ENCODE measurements at places on chromosomes 12 and 14.

- no peak for DNase-seq
Measured at GRCh38 chr12:113891739-113892520, 74.2 kb downstream of the RBM19 start.

- DNase-seq: no peak
Measured at GRCh38 chr12:52796839-52797528, 1.1 kb upstream of the KRT3 start.

DNA sequence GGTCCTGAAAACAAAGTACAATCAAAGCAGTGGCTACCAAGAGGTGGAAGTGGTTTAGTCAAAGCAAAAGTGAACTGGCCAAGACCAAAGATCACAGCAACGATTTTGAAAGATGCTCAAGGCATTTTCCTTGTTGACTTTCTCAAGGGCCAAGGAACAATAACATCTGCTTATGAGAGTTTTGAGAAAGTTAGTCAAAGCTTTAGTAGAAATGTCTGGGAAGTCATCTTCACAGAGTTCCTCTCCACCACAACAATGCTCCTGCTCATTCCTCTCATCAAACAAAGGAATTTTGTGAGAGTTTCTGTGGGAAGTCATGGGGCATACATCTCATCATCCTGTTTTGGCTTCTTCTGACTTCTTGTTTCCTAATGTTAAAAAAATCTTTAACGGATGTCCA is 80.1 kb downstream of the PLEKHA5 start:
- no peak for DNase-seq

- DNase-seq: no peak
Measured at GRCh38 chr14:86798330-86798729, 1194.7 kb downstream of the GALC start.

DNA sequence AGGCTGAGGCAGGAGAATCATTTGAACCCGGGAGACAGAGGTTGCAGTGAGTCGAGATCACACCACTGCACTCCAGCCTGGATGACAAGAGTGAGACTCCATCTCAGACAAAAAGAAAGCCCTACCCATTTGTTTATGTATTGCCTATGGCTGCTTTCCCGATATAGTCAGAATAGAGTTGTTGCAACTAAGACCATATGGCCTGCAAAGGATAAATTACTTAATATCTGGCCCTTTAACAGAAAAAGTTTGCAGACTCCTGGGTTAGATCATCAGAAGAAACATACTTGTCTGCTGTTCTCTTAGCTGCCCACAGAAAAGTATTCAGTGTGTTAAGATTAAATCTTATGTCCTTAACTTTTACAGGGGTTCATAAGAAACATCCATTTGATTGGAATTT is 122.4 kb upstream of the VASH1 start:
- DNase-seq: no peak

- no peak for DNase-seq
Measured at GRCh38 chr12:57887631-57888408, 41.3 kb upstream of the CTDSP2 start.

- no peak for DNase-seq
Measured at GRCh38 chr14:97411938-97412612, 614.9 kb downstream of the VRK1 start.

DNA sequence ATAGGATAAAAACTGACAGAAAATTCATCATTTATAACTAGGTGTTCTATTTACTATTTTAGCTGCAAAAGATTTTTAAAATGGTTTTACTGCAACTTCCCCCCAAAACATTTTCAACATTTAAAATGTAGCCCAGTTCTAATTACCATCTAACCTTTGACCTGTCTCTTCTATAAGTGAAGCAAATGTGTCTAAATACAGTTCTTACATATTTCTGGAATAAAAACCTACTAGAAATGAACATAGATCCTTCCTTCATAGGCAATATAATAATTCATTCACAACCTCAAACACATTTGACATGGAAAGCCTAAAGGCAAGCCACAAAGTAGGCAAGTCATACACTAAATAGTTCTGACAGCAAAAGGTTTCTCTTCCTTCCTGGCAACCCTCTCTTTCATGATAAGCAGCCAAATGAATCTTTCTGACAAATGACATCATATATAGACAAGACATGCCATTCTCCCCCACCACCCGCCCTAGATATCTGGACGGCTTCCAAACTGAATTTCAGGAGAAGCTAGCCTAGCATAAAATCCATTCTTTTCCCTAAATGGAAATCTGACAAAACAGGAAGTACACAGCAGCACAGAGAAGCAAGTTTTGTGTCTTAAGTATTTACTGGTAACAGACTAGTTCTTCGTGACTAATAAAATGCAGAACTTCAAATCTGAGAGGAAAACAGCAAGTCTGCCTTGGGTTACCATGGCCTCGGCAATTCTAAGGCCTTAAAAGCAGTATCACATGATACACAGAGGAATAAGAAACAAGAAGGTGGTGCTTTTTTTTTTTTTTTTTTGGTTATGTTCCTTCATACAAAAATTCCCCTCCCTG is 17.2 kb upstream of the ARID4A start:
- peak; percentile 66 for DNase-seq

DNA sequence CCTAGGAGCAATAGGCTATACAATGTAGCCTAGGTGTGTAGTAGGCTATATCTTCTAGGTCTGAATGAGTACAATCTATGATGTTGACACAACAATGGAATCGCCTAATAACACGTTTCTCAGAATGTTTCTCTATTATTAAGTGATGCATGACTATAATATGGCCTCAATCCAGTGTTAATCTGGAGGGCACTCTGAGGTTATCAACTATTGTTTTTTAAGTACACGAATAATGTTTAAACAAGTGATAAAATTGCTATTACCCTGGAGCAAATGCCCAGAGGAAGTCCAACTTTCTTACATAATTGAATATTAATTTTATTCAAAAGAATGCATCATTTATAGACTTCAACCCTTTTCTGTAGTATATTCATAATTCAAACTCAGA is 16.4 kb upstream of the CNIH1 start:
- DNase-seq: no peak

DNA sequence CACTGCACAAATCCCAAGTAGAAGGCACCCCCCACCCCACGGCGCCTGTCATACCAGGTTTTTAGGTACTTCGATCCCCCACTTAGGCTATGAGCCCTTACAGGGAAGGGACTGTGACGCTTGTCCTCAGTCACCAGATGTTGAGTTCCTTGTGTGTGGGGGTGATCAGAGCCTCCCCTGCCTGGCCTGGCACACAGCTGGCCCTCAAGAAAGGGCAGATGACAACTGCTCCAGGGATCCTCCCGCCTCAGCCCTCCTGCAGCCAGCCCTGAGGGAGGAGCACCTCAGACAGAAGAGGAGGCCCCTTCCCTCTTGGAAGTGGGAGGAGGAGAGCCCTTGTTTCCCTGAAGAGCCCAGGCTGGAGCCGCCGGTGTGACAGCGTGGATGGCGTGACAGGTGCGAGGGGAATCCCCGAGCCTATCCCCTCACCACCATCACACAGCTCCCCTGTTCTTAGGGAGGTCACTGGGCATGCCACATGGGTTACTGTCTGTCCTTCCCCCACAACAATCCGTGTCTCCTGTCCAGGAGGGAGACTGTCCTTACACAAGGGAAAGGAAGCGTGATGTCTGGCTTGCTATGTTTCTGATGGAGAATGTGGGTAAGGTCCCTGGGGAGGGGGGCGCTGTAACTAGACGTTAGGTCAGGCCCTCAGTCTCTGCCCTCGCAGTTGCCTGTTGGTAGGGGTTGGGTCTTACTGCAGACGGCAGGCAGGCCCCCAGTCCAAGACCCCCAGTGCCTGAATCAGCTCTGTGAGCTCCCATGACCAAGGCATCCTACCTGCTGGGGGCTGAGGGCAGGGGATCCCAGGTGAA is 31.4 kb downstream of the P2RX4 start:
- no peak for DNase-seq

GRCh38 chr14:54489318-54489683 is 521 bp upstream of the GMFB start:
- no peak for DNase-seq

- no peak for DNase-seq
Measured at GRCh38 chr12:22971701-22972191, 346.8 kb downstream of the ETNK1 start.

GRCh38 chr12:93573552-93574223 is 1.2 kb downstream of the SOCS2 start:
- DNase-seq: peak; percentile 45

DNA sequence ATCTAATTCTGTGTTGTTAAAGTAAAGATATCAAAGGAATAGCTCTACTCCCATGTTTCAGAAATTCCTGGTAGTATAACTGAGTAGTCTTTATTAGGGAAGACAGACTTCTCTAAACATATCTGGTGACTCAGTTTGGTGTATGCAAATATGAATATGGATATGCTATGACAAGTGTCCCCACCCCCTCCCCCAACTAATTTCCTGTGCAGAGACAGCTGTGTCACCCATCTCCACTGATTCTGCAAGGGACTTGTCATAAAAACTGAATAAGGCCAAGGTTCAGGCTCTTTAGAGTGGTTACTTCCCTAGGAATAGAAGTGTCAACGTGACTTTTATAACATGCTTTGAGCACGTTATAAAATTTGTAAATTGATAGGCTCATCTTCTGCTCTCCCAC is 429.1 kb downstream of the DAD1 start:
- DNase-seq: peak; percentile 28

DNA sequence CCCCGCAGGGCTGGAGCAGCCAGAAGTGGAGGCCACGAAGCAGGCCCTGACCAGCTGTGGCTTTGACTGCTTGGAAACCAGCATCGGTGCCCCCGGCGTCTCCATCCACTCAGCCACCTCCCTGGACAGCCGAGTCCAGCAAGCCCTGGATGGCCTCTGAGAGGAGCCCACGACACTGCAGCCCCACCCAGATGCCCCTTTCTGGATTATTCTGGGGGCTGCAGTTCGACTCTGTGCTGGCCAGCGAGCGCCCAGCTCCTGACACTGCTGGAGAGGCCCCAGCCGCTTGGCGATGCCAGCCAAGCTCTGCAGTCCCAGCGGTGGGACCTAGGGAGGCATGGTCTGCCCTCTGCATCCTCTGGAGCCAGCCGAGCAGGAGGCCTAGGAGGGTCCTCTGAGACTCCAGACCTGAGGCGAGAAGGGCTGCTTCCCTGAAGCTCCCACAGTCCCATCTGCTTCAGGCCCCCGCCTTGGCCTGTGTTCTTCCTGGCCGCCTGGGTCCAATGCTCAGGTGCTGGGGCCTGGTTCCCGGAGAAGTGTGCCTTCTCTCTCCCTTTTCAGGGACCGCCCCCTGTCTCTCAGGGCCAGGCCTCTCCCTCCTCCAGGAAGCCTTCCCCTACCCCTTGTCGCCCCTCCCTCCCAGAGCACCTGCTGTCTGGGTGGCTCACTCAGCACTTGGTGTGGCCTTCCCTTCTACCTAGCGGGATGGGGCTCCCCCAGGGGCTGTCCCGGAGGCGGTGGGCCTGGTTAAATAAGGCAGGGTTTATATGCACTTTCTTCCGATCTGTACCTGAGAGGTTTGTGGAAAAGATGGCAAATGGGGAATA is 23.0 kb downstream of the MVK start:
- peak; percentile 63 for DNase-seq

DNA sequence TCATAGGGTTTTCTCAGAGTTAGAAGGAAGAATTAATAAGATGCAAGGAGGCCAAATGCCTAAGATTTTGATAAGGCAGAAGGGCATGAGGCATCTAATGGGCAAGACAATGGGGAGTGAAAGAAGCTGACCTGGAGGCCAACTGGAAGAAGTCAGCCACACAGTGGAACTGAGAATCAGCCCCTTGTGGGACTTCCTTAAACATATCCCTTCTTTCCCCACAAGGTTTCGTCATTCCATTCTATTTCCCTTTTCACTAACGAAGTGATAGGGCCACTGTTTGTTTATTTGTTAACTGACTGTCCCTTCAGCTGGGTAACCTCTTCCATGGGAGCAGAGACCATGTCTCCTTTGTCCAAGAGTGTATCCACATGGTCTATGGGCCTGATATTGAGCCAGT is 86.2 kb downstream of the HELB start:
- DNase-seq: no peak

GRCh38 chr12:5439371-5439771 is 7.5 kb downstream of the NTF3 start:
- no peak for DNase-seq

GRCh38 chr14:23829736-23830471 is 123.7 kb upstream of the DHRS4 start:
- DNase-seq: no peak

GRCh38 chr12:80241576-80242273 is 142.4 kb downstream of the OTOGL start:
- no peak for DNase-seq

DNA sequence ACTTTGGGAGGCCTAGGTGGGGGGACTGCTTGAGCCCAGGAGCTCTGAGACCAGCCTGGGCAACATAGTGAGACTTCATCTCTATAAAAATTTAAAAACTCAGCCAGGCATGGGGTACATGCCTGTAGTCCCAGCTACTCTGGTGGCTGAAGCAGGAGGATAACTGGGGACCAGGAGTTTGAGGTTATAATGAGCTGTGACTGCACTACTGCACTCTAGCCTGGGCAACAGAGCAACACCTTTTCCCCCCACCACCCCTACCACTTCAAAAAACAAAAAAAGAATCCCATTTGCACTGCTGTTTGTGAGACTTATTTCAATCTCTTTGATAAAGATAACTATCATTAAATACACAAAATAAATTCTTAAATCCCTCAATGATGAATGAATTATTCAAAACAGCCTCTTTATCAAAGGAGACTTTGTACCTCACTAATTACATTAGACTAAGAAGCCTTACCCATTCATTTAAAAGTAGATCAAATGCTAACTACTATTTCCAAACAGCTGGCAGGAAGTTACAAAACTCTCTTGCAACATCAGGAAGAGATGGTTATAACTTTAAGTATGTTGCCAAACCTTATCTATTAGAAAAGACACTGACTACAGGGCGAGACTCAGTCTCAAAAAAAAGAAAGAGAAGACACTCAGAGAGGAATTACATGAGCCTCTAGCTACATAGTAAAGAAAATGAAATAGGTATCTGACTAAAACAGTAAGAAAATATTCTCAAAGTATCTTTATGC is 14.7 kb downstream of the BLTP3B start:
- no peak for DNase-seq

- no peak for DNase-seq
Measured at GRCh38 chr12:12486661-12487240, 75.9 kb downstream of the DUSP16 start.

DNA sequence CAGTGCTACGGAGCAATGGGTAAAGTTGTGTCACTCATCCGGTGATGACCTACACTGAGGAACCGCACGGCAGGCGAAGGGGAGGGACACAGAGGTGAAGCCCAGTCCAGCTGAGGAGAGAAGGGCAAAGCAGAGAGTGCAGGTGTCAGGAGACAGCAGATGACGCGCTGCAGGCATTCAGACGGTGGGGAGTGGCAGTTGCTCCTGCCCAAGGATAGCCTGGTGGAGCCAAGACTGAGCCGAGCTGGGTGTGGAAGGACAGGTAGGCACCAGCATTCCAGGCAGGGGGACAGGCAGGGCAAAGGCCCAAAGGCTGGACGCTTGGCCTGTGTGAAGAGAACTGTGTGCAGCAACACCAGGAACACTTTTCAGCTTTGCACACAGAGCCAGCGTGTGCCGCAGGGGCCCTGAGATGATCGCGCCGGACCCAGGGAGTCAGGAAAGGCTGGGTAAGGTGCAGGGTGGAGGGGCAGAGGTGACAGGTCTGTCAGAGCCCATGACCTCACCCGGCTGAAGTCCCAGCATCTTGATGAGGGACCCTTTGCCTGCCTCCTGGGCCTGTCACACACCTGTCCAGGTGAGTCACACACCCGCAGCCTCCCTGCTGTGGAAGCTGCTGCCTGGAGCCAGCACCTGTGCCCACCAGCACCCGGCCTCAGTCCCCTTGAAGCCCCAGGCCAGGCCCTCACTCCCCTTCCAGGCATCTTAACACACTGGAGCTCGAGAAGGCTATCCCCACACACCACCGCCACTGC is 48.4 kb downstream of the TSPAN11 start:
- DNase-seq: no peak
